PC-3 (cell line): ENCODE measurements at places on chromosomes 1 and 21. TPM values are rescaled to one million over a fixed set of nuclear protein-coding genes. Genes with fewer than 3 reads are reported as not detected.

The CD52 gene
- not detected in 2 replicates for total RNA-seq

The RGS13 gene
- total RNA-seq = 0.22 TPM in 1 of 2 replicates, not detected in the other

The CA6 gene
- total RNA-seq = 0.18 TPM in 1 of 2 replicates, not detected in the other

The GJA5 gene
- 1.1 and 2.0 TPM in 2 replicates for total RNA-seq
